ENCODE measurements at places on chromosomes 1 and 21.

- DNase-seq: peak; percentile 3
Observed at GRCh38 chr1:245873883-245874671, 633.0 kb downstream of the SMYD3 start.

DNA sequence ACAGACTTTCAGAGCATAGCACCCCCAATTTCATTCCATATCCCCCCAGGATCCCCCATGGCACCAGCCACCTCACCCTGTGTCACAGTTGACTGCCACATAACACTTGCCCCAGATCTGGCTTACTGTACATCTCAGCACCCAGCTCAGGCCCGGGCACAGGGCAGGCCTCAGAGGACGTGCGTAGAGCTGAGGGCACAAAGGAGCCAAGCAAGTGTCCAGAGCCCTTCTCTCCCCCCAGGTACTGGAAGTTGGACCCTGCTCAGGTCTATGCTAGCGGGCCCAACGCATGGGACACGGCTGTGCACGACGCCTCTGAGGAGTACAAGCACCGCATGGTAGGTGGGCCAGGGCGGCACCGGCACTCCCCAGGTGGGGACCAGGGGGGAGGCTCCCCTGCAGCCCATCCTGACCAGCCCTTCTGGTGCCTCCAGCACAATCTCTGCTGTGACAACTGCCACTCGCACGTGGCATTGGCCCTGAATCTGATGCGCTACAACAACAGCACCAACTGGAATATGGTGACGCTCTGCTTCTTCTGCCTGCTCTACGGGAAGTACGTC is 8.0 kb upstream of the SYTL1 start:
- DNase-seq: no peak

DNA sequence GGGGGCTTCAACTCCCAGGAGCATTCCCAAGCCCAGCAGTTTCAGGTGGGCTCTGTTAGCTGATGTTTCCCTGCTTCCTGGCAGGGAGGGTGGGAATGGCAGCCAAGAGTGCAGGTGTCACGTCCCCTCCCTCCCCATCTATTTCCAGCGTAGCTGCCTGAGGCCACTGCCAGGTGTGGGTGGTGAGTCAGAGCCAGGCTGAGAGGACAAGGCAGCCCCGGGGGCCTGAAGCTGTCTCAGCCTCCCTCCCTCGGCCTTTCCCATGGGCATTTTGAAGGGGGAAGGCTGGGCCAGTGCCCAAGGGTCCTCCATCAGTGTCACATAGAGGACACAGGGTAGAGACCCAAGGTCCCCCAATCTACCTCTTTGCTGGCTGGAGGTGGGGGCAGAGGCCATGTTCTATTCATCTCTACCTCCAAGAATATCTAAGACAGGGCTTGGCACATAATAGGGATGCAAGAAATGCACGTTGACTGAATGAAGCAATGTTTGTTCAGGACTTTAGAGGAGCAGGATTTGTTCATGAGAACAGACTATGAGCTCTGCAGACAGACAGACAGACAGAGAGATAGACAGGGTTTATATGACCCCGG is 34.4 kb upstream of the ID3 start:
- DNase-seq: no peak

DNA sequence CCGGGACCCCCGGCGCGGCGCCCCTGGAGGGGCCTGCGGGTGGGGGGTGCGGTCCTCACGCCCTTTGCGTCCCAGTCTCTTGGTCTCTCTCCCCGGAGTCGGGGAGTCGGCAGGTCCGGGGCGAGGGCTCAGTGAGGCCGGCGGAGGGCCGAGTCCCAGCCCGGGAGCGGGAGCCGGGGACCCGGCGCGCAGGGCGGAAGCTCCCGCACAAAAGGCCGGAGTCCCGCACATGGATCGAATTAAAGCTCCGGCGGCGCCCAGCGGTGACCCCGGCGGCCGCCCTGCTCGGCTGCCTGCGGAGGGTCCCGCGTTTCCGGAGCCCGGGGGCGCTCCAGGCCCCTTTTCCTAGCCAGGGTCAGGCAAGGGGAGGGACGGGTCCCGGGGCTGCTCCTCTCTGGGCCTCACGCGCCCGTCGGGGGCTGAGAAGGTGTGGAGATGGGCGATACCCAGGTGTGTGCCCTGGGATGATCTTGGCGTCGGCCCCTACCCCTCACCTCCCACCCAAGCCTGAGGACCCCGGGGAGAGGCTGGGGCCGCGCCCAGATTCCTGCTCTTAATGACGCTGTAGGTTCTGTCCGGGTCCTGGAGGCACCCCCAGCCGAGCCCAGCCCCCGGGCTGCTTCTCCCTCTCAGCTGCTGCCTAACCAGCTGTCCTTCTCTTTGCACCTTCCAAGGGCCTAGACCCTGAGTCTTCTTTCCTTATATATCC is 512 bp downstream of the FBLIM1 start:
- no peak for DNase-seq

- peak; percentile 26 for DNase-seq
Observed at GRCh38 chr1:201149400-201149799, 4.9 kb downstream of the TMEM9 start.

DNA sequence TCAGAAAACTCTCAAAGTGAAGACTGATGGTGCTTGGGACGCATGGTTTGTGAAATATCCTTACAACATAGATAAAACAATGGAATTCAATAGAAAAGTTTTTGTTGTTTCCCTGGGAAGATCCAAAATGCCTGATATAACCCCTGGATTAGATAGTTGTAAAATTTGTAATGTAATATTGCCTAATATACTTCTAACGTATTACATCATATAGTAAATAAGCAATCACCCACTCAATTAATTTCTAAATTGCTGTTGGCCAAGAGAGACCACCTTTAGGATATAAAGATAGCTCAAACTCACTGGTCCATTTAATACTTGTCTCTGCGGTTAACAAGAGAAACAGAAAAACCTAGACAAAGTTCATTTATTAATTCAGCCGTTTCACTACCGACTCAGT is 42.2 kb downstream of the TTC13 start:
- DNase-seq: no peak

Data from LNCaP clone FGC (cell line).